ENCODE measurements at places on chromosomes 16 and 17. TPM values are rescaled to one million over a fixed set of nuclear protein-coding genes. Genes with fewer than 3 reads are reported as not detected.

DNA sequence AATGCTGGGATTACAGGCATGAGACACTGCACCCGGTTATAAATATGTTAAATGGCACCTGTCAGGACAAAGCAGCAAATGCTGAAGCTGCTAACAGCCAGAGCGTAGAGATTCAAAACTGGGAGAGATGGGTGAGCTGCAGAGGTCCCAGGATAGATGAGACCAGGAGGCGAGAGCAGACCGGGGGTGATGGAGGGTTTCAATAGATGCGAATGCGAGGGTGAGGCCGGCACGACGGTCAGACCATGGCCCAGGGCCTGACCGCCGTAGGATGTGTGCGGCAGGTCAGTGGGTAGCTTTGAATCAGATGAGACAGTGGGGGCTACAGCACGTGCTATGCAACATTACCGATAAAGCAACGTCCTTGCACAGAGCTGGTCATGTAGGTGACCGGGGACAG is 14.3 kb downstream of the CCDC40 start:
- H3K4me3 ChIP-seq, result no peak overlapping the region
- no peaks in the 10 kb centered on the region for H3K36me3 ChIP-seq
- DNase-seq, result no peak

DNA sequence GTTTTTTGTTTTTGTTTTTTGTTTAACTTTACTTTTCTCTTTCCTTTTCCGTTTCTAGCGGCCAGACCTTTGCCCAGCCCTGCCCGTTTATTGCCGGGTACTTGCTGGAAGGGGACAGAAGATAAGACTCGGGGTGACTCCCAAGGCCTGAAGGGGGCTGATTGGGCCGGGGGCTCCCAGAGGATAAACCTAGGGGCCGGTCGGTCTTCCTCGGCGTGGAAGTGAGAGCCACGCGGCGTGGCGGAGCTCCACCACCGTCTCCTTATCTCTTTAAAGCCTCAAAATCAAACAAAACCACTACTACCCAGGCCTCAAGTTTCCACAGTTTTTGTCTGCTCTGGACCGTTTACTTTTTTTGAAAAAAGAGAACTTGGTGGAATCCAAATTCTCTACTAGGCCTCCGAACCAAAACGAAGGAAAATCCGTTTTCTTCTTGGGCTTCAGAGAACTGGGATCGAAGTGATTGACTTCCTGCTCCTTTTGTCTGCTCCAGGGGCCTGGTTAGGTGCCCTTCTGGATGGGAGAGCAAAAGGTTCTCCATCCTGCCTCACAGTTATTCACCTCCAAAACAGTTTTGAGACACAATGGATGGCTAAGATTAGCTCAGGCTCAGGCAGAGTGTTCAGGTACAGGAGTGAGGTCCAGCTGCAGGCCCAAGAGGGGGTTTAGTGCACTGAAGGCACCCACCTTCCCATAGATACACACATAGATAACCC is 8.5 kb upstream of the HOXB9 start:
- DNase-seq, result no peak
- H3K4me1 ChIP-seq, result no peaks in the 10 kb centered on the region
- H3K4me3 ChIP-seq, result no peak overlapping the region

The CDK5R1 gene
- under 0.01 TPM for polyA plus RNA-seq

The TMEM97 gene
- 1.8 TPM for polyA plus RNA-seq

The ACACA gene
- polyA plus RNA-seq, result 15.9 TPM

All from aorta (tissue), 5 donors.